ENCODE measurements at places on chromosomes 13 and 19.

GRCh38 chr19:56829596-56829995 is 10.9 kb downstream of the PEG3 start:
- no peak for DNase-seq

DNA sequence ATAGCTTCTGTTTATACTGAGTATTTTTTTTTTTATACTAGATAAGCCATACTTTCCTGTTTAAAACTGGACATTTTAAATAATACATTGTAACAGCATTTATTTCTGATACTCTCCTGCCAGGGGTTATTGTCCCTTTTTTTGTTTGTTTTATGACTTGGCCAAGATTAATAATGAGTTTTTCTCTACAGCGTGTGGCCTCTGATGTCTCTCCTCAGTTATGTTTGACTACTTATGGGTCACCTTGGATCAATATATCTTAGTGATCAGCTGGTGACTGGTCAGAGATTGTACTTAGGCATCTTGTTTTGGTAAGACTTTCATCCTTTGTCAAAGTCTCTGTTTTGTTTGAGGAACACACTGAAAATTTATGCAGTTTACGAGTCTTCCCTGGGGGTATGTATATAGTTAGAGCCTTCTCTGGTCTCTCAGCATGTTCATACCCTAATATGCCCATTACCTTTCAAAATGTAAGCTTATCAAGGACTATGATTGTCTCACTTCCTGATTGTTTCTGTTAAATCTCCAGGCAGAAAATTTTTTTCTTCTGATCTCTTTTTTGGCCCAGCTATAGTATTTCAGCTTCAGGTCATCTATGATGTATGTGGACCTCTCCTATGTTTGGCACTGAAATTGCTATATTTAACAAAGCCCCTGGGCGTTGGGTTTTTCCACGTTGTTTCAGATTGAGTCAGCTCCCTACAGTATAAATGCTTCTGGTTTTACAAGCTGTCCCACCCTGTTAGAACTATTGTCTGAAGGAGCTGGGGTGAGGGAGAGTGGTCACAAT is 87.9 kb downstream of the URI1 start:
- DNase-seq, result no peak

DNA sequence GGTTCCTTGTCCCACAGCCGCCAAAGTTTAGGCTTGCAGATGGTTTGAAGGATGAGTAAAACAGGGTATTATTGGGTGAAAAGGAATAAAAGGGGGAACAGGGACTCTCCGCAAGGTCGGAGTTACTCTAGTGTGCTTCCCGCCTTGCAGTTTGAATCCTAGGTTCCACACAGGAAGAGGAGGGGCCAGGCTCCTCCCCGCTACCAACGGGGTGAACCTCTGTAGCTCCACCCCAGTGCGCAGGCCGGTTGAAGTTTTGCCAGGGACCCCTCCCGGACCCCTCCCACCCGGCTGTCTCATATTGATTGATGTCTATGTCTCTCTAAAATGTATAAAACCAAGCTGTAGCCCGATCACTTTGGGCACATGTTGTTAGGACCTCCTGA is 11.6 kb upstream of the GTF2F2 start:
- no peak for DNase-seq

GRCh38 chr13:23985060-23985459 is 87.8 kb upstream of the C1QTNF9B start:
- no peak for DNase-seq

GRCh38 chr13:112781287-112781686 is 91.4 kb downstream of the ATP11A start:
- no peak for DNase-seq

DNA sequence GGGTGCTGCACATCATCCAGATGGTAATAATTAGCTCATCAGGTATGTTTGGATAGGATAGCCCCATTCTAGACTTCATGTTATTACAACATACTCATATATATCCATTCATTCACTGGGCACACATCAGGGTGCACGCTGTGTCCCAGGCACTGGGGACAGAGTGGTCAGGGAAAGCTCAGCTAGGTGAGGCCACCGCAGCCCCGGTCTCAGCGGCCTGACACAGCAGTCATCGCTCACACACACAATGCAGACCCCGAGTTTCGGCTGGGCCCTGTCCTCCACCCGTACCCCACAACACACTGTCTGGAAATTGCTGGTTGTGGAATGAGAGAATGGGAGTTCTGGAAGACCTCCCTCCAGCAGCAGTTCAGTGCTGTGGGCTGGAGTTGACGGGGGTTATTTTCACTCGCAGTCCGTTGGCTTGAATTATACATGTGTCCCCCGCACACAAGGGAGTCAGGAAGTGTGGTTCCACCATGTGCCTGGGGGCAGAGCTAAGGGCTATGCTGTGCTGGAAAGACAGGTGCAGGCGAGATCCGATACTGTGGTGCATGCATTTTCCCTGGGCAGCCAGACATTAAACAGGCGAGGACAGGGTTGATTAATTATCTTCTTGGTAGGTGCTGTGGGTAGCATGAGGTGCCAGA is 257.6 kb downstream of the TEX29 start:
- no peak for DNase-seq

- peak; percentile 51 for DNase-seq
Measured at GRCh38 chr13:76216729-76217128, 580.6 kb downstream of the LMO7 start.

DNA sequence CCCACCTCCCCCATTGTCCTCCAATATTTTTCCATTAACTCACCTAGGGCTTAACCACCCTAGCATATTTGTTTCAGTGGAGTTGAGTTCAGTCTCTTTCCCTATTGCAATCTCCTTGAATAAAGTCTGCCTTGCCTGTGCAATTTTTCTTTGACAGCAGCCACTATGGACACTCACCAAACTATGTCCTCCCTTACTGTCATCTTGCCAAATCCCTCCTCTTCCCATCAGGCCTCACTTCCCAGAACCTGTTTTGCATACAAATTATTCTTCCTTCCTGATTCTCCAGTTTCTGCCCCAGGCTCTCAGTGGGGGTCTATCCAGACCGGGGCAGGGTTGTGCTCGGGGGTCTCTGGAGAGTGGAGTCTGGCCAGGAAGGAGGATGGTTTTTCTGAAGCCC is 2.2 kb upstream of the LYPD5 start:
- DNase-seq, result no peak

DNA sequence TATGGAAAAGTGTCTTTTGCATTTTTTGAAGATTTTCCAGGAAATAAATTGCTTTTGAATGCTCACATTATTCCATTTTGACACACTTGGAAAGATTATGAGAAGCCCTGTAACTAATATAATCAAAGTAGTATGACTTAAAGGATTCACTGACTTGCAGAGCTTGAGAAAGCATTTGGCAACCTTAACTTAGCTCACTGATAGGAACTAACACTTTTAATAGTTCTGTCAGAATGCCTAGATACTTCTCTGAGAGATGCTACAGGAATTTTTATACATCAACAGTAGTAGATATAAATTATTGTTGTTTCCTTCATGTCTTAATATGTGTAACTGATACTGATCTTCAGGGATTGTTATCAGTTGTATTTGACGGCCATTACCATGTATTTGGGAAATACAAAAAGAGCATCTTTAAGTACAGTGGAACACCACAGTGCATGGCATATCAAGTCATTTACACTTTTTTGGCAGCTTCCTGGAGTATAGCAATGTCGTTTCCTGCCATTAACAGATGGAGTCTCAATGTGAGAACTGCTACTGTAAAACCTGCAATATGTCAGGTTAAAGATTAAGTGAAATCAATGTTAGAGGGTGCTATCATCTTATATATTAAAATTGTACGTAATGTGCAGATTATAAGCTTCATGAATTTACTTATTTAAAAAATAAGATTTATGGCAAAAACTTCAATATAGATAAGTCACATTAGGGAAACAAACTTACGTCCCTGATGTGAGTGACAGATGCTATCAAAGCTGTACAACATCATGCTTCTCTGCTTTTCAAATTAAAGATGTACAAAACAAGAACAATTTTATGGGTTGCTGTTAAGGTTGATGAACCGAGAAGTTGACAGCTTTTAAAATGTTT is 1159.8 kb upstream of the MIR17HG start:
- no peak for DNase-seq

DNA sequence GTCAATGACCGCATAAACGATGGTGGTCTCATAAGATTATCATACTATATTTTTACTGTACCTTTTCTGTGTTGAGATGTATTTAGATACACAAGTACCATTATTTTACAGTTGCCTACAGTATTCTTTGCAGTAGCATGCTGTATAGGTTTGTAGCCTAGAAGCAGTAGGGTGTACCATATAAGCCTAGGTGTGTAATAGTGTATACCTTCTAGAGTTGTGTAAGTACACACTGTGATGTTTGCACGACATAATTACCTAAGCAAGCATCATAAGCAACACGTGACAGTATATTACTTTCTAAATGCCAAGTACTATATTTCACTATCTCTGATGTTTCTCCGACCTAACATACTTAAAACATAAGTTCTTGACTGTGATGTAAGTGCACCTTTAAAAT is 2.7 kb downstream of the LPAR6 start:
- peak; percentile 23 for DNase-seq

DNA sequence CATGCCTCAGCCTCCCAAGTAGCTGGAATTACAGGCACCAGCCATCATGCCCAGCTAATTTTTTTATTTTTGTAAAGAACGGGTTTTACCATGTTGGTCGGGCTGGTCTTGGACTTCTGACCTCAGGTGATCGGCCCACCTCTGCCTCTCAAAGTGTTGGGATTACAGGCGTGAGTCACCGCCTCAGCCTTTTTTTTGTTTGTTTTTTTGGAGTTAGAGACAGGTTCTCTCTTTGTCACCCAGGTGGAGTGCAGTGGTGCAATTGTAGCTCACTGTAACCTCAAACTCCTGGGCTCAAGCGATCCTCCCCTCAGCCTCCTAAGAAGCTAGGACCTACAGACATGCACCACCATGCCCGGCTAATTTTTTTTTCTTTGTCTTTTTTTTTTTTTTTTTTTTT is 15.6 kb upstream of the NOTCH3 start:
- no peak for DNase-seq

DNA sequence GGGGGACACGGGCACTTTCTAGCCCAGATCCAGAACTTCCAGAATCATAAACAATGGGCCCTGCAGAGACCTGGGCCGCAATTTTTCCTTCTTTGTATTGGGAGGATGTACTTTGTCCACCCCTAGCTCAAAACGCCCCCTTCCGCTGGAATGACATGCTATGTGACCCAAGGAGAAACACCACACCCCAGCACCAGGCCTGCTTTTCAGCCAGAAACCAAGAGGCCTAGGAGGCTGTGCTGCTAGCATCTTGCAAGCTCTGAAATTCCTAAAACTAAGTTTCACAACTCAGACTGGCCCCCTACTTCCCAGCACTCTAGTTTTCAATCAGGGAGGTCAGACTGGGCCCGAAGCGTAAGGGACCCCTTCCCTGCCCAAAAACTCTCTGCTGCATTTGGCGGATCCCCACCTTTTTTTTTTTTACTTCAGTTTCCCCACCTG is 538 bp downstream of the LSM4 start:
- peak; percentile 79 for DNase-seq

DNA sequence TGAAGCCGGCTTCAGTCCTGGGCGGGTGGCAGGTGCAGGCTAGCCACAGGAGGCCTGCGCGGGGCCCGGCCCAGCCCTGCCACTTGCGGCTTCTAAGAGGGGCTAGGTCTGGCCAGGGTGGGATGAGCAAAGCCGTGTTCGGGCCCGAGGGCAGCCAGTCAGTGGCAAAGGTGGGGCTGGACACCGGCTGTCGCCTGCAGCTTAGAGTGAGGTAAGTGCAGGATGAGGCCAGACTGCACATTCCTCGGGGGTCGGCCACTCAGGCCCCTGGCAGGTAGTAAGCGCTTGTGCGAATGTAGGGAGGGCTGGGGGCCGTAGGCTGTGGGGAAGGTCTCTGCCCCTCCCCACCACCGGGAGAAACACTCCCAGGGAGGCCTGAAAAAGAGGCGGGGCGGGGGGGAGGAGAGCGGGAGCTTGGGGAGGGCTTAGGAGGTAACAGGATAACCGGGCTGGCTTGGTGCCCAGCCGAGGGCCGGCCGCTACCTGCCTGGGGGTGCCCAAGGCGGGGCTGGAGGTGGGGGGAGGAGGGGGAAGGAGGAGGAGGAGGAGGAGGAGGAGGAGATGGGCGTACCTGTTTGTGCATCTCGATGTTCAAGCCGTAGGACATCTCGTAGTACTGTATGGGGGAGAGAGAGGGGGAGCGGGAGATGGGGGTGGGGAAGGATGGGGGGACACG is 6.4 kb downstream of the TLE5 start:
- peak; percentile 84 for DNase-seq

- peak; percentile 74 for DNase-seq
Measured at GRCh38 chr19:4652075-4652474, 12.8 kb downstream of the TNFAIP8L1 start.

DNA sequence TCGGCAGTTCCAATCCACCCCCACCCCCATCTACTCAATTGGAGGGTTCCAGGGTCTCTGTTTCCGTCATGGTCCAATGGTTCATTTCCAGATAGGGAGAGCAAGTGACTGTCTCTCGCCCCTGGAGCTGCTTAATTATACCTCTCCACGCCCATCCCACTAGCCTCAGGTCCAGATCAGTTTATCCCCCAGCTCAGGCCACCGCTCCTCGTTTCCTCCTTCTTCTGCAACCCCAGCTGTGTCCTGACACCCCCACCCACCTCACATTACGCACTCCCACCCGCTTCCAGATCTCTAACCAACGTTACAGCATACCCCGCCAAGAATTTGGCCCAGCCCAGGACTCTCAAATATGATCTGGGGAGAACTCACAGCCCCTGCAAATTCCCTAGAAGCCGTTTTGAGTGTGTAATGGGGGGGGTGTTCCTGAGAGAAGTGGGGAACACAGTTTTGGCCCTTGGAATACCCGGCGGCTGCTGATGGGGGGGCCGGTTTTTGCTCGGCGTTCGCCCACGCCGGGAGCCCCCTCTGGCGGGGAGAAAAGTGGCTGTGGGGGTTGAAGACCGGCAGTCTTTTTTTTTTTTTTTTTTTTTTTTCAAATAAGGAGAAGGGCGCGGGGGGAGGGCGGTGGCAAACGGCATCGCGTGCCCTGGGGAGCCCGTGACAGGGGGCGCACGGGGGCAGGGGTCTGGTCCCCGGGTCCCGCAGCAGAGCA is 1.7 kb upstream of the PDE4A start:
- peak; percentile 64 for DNase-seq

DNA sequence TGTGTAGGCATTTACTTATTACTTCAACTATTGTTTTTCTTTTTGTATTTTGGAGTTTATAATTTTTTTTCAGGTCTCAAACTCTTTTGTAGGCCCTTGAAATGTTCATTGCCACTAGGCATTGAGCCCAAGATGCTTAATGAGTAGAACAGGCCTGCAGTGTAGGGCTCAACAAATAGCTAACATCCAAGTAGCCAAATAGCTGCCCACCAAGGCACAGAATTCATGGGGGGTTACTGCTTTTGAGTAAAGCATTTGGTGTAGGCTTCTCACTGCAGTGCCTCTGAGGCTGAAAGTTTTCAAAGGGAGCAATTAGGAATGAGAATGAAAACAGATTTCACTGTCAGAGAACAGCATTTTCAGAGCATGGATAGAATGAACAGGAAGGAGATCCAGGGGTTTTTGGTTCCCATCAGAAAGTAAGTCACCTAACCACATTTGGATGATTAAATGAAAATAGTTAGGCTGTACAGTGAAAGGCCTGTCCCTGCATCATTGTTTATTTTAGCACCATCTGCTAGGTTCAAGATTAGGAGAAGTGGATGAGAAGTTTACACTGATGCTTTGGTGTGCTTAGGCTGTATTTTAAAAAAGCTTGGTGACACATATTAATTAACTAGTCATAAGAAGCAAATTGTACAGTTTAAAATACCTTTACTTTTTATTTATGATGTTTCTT is 61.0 kb downstream of the EDNRB start:
- no peak for DNase-seq

GRCh38 chr13:36764957-36765356 is 54.1 kb upstream of the RFXAP start:
- DNase-seq, result no peak

- peak; percentile 96 for DNase-seq
Measured at GRCh38 chr13:20924758-20925394, 22.3 kb upstream of the XPO4 start.

- DNase-seq, result no peak
Measured at GRCh38 chr13:29405401-29405800, 190.1 kb downstream of the SLC7A1 start.
